COR-L47 (cell line): ENCODE measurements at places on chromosomes 2 and 18.
A peak's percentile ranks its signal among the peaks of the same experiment; 100 is the strongest.

GRCh38 chr2:133462811-133463210 lies 105.5 kb downstream of the NCKAP5 start:
- DNase-seq, result no peak

GRCh38 chr18:3213300-3214059 lies 6.3 kb downstream of the MYOM1 start:
- no peak for DNase-seq

DNA sequence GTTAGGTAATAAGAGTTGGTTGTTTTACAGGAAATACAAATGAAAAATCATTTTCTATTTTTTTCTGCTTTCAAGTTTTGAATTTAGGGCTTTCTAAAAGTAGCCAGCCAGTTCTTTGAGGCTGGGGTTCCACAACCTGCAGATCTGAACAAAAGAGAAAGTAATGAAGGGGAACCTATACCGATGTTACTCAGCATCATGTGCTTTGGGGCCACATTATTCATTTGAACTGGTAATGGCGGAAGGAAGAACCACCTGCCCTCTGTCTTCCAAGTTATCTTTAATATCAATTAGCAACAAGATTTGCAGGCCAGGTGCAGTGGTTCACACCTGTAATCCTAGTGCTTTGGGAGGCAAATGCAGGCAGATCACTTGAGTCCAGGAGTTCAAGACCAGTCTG lies 12.9 kb upstream of the MRO start:
- no peak for DNase-seq

- no peak for DNase-seq
Observed at GRCh38 chr2:240253583-240254145, 113.2 kb upstream of the OTOS start.

DNA sequence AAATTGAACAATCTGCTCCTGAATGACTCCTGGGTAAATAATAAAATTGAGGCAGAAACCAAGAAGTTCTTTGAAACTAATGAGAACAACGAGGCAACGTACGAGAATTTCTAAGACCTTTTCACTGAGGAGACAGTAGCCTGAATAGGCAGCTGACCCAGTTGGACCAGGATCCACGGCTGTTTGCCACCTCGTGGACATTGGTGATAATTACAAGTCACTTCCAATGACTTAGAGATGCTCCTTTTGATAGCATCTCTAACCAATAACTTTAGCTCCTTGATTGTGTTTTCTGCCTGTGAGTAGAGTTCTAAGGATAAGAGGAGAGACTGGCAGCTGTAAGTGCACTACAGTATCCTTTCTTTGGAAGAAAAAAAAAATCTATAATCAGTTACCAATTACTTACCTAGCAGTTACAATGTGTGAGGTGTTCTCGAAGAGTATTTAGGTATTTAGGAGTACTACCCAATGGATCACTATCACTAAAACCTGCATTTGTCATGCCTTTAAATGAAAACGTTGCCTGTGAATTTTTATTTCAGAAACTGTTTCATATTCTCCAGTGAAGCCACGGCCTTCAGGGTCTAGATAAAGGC lies 31.3 kb upstream of the CNTNAP5 start:
- peak; percentile 5 for DNase-seq

DNA sequence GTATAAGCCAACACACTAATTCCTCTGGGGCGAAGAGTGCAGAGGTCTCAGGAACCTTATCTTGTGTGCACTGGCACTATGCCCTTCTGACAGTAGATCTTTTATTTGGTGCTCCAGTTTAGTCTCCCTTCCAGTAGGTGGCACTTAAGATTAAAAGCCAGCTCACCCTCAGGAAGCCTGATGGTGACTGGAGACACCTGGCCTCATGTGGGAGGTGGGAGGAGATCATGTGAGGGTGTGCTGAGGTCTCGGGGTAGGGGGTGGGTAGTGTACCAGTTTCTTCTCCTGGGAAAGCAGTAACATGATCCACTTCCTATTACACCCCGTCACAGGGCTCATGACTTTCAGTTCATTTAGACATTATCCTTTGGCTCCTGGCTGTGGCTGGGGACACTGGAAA lies 654.9 kb downstream of the ADCYAP1 start:
- no peak for DNase-seq

DNA sequence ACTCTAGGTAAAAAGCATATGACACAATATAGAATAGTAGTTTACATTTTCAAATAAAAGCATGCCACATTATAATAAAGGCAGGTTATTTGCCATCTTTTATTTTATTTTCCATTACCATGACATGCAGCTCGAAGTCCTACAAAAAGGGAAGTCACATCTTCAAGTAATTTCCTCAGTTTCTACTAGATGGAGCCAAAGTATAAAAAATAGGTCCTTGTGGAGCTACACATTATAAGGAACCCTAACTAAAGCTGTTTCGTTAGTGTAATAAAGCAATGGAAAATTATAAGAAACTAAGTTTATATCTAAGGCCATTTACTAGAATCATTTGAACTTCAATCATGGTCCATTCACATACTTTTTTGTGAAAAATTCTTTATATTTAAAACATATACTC lies 674.5 kb downstream of the KCNJ3 start:
- DNase-seq, result peak; percentile 16

GRCh38 chr18:58962336-58962735 lies 97.7 kb downstream of the ZNF532 start:
- DNase-seq, result no peak

- no peak for DNase-seq
Observed at GRCh38 chr2:47221946-47222345, 66.8 kb upstream of the STPG4 start.

GRCh38 chr2:55899881-55900280 lies 23.7 kb downstream of the EFEMP1 start:
- no peak for DNase-seq

DNA sequence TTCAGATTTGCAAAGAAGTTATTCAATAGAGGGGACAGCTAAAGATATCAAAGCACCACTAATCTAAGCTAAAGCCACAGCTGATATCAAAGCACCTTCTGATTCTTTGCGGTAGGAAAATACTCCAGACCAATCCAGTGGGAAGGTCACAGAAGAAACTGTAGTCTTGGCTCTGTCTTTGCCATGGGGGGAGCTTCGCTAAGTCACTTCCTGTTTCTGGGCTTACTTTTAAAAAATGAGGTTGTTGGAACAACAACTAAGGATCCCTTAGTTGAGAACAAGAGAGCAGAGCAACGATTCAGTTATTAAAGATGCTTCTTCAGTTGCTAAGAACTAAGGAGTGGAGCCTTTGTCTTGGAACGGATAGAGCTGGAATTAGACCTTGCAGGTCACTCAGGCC lies 12.2 kb downstream of the LPIN1 start:
- no peak for DNase-seq

DNA sequence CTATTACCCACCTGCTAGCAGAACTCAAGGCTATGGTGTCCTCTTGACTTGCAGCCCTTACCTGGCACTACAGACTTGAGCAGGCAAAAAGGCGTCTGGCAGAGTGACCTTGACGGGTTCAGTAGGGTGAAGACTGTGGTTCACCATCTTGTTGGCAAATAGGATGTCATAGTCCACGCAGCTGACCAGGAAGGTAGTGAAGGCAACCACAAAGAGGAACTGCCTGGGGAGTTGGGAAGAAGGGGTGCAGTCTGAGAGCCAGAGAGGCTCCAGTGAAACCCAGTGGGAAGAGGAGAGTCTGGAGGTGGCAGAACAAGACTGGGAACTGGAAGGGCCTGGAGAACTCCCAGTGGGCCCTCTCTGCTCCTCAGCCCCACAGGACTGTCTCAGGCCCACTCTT lies 4.1 kb downstream of the ATG9A start:
- DNase-seq, result no peak

- DNase-seq, result no peak
Observed at GRCh38 chr2:203579730-203580129, 44.6 kb upstream of the RAPH1 start.

- DNase-seq, result no peak
Observed at GRCh38 chr2:16612490-16612889, 53.1 kb downstream of the CYRIA start.

DNA sequence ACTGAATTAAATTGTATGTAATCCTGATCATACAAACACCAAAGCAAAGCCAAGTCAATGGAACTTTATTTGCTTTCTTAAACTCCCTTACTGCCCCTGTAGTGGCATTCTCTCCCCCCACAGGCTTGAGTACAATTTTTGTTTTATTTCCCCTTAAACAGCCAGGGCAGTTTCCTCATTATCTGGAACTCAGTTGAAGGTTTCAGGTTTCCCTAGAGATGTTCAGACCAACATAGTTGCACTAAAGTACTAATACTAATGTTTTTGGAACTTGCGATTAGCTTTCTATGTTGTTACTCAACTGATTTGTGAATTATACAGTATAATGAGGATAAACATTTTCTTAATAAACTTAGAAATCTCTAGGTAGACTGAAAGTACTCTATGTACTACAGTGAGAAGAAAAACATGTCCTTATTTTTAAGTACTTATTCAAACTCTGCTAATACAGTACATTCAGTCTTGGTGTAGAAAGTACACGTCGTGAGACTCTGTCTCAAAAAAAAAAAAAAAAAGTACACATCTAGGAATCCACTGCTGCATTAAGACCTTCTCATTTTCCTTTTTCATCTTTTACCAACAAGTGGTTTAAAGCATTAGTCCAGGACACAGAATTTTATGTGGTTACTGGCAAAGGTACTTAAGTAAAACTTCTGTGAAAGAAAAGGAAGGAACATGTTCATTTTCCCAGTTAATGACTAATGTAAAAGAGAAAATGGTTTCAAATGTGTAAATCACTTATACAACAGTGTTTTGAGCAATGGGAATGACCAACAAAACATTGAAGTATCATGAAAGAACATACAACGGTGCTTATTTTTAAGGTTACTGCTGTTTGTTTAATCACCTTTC lies 209.5 kb upstream of the SMAD7 start:
- no peak for DNase-seq

GRCh38 chr18:22933206-22933965 lies at the start of gene RBBP8:
RBBP8 (plus strand) TSS chr18:22933328; CDS start chr18:22936852, 3,524 bp downstream.
- peak; percentile 95 for DNase-seq

DNA sequence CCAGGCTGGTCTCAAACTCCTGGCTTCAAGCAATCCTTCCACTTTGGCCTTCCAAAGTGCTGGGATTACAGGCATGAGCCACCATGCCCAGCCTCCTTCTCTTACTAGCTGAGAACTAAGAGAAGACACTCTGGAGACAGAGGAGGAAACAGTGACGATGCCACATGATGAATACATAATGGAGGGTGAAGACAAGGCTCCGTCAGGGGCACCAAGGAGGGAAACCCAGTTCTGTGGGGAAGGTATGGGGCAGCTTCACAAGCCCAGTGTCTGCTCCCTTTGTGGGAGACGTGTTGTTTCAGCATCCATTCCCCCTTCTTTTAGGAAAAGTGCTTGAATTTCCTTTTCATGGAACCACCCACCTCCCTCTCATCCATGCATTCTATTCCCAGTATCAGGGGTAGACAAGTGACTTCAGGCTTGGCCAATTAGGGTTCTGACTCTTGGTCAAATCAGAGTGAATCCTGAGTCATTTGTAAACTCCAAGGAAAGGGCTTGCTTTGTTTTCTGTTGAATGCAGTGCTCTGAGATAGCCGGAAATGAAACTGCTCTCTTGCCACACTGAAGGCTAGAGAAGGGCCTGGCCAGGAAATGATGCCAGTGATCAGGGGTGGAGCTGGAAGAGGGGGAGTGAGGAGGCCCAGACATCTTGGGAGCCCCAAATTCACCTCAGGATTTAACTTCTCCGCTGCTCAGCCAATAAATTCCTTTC lies 23.7 kb downstream of the TMEM127 start:
- no peak for DNase-seq

GRCh38 chr18:1663879-1664705 lies 759.4 kb downstream of the ADCYAP1 start:
- peak; percentile 35 for DNase-seq

DNA sequence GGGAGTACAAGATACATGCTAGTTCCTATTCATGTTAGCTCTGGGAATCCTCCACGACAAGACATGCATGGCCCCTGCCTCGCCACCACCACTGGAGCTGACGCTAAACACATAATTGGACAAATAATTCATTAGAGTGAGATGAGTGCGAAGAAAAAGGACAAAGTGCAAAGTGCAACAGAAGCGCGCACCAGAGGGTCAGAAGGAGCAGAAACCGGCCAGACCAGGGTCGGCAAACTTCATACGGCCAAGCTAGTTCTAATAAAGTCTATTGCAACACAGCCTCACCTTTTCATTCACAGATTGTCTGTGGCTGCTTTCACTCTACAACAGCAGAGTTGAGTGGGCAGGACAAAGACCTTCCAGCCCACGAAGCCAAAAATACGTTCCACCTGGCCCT lies 266.1 kb upstream of the KLHL29 start:
- no peak for DNase-seq

GRCh38 chr2:237556773-237557632 lies 9.4 kb upstream of the PRLH start:
- no peak for DNase-seq

DNA sequence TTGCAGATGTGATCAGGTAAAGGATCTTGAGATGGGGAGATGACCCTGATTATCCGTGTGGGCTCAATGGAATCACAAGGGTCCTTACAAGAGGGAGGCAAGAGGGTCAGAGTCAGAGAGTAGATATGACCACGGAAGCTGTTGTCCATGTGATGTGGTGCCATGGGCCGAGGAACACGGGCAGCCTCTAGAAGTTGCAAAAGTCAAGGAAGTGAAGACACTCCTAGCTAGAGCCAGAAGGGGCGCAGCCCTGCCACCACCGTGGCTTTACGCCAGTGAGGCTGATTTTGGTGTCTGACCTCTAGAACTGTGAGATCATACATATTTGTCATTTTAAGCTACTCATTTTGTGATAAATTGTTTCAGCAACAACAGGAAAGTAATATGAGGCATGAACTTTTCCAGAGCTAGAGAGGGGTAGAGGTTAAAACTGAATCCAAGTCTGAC lies 114.4 kb downstream of the CAPN13 start:
- DNase-seq, result no peak

GRCh38 chr2:218387369-218388194 lies 5.5 kb downstream of the SLC11A1 start:
- DNase-seq, result peak; percentile 48

- no peak for DNase-seq
Observed at GRCh38 chr2:40343902-40344301, 108.0 kb downstream of the SLC8A1 start.

DNA sequence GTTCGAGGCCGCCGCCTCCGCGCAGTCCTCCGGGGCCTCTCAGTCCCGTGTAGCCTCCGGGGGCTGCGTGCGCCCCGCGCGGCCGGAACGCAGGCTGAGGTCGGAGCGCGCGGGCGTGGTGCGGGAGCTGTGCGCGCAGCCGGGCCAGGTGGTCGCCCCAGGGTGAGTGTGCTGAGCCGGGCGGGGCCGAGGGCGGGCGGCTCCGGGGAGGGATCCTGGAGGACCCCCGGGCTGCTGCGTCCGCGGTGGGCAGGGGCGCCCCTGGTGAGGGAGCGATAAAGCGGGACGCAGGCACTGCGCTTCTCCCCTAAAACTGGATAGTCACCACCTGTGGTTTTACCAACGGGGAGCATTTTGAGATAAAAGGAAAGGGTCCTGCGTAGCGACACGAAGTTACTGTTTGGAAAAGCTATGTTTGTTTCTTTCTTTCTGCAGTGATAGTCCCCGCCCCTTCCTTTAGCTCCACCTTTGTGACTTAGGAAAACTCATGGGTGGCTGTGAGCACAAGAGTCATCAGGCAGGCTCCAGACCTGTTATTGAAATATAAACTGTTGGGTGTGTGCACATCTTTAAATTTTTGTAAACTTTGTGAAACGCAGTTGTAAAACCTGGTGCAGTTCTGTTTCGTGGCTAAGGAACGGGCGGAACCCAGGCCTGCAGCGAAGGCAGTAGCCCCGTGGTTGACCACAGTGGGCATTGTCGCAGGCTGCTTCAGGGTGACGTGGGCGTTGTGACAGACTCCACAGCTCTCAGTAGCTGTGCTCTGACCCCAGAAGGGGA lies 687 bp downstream of the CTDP1 start:
- no peak for DNase-seq

- DNase-seq, result no peak
Observed at GRCh38 chr2:239288237-239288636, 112.6 kb downstream of the HDAC4 start.

- DNase-seq, result no peak
Observed at GRCh38 chr2:1988049-1988448, 243.7 kb upstream of the PXDN start.
